ENCODE measurements at places on chromosomes 1 and 21.

GRCh38 chr1:195202241-195202640 lies 1406.0 kb downstream of the KCNT2 start:
- DNase-seq = no peak

DNA sequence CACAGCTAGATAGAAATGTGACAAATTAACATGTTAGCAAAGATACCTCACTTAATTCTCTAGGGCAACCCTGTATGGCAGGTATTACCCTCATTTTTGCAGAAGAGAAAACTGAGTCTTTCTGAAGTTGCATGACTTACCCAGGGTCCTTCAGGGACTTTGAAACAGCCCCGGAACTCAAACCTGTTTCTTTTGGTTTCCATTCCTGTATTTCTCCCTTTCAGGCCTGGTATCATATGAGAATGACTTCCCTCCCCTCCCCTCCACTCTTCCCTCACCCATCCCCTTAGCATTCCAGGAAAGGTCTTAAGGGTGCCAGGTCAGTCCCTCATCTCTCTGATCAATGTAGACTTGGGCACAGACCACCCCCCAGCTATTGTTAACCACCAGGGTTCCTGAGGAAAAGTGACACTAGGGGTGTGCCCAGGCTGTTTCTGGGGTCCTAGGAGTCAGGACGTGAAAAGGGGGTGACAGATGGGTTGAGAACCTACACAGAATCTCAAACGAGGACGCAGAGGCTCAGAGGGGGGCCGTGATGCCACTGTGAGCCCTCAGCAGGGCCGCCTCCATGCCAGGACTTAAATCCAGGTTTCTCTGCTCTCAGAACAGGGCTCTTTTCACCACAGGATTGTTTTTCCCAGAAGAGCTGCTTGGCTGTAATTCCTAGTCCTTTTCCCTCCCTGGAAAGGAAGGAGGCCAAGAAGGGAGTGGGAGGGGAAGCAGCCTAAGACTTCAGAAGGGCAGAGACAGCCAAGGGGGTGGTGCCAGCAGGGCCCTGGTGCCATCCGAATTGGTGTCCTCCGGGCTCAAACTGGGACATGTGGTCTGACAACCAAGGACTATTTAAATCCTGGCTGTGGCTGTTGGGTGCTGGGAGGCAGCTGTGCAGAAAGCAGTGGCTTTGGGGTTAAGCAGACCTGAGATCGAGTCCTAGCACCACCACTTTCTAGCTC lies 2.1 kb upstream of the WASF2 start:
- DNase-seq = no peak

GRCh38 chr1:188444526-188444925 lies 1615.8 kb downstream of the PLA2G4A start:
- DNase-seq = no peak

GRCh38 chr1:234720709-234721441 lies 110.9 kb upstream of the IRF2BP2 start:
- no peak for DNase-seq

DNA sequence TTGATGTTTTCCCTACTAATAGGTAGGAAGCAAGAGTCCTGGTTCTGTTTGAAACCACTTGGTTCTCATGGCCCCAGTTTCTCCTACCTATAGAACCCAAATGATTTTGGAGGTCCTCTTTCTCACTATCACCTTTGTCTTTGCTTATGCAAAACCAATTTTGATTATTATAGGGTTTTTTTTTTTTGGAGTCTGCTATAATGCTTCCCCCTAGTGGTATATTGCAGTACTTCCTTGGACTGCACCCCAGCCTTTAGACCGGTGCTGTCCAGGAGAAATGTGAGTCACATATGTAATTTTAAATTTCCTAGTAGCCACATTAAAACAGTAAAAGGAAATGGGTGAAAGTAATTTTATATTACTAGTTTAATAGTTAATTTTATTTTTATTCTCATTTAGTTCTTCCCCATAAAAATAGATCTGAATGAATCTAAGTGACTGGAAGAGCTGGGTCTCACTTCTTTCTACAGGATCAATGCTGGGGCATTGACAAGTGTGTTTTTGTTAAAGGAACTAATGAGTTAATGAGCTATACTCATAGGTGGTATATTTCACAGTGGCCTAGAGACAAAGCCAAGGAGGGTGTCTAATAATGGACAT lies 10.6 kb downstream of the FCMR start:
- DNase-seq = no peak

DNA sequence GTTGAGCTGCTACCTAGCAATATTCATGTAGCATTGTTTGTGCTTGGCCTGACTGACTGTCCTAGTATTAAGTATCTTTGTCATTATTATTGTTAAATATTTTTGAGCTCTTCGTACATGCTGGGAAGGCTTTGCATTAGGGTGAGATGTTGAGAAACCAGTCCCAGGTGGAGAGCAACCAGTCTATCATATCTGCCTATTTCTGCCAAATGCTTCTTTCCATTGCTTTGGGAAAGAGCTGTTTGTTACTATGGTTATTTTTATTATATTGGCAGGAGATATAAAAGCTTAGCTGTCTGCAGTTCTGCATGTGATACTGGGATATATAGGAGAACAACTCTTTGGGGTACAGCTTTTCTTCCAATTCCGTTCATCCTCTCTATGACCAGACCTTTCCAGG lies 85.1 kb downstream of the CLDN17 start:
- no peak for DNase-seq

- DNase-seq = peak; percentile 94
Measured at GRCh38 chr1:94755675-94756074, 64.5 kb upstream of the SLC44A3 start.

- peak; percentile 81 for DNase-seq
Measured at GRCh38 chr1:23196627-23197328, 20.5 kb downstream of the HTR1D start.

Data from smooth muscle cell of the brain vasculature (primary cell).